Right renal cortex interstitium (tissue), 3 donors: ENCODE measurements at places on chromosomes 12 and 14.

DNA sequence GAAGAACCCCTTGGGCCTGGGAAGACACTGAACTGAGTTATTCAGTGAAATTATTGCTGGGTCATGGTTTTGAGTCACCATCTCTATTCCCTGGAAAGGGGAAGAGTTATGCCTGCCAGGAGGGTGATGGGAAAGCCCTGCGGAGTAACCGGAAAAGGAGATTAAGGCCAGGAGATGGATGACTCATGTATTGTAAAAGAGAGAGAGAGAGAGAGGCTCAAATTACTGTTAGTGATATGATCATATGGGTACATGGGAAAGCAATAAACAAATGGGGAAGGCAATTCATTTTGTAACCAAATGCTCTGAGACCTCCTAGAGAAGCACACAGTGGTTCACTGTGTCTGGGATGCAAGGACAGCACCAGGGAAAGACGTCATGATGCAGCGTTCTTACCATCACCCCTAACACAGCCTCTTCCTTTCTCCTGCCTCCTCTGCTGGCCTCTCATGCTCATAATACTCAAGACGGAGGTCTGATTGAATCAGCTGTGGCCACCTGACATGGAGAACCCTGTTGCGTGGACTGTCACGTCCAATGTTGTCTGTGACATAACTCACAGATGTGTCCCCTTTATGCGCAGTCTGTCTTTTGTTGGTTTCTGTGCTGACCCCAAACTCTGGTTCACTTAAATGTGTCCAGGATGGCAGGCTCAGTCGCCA lies 243.7 kb downstream of the TMEM132D start:
- no peak for DNase-seq

DNA sequence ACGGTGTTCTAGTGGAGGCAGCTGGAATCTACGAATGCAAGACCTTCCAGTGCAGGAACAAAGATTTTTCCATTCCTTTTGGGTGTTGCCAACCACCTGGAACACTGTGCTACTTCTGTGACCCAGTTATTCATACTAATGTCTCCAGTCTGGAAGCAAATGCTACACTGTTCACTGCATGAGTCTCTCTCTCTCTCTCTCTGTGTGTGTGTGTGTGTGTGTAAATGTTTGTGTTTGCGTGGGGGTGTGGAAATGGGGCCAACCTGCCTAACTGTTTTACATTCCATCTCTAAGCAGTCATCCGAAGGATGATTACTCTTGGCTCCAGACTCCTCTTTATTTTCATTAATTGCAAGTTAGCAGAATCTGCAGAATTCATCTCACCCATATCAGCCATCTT lies 29.9 kb upstream of the YBX3 start:
- no peak for DNase-seq

- DNase-seq: no peak
These were observed 214.1 kb downstream of the ANO2 start for GRCh38 chr12:5730962-5731361.

DNA sequence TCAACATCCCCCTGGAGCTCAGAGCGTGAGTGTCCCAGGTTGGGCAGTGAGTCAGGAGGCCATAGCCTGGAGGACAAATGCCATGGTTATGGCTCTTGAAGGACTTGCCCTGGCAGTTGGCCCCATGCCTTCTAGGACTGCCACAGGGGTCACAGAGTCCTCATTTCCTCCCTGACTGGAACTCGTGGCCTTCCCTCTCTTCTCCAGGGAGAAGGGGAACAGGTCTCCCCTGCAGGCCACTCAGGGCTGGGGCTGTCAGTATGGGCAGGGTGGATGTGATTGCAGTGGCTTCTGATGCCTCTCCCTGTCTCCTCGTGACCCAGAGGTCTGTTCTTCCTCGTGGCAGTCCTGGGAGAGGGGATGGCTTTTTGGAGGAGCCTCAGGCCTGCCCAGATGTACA lies 70.7 kb downstream of the ADCK1 start:
- DNase-seq: no peak

DNA sequence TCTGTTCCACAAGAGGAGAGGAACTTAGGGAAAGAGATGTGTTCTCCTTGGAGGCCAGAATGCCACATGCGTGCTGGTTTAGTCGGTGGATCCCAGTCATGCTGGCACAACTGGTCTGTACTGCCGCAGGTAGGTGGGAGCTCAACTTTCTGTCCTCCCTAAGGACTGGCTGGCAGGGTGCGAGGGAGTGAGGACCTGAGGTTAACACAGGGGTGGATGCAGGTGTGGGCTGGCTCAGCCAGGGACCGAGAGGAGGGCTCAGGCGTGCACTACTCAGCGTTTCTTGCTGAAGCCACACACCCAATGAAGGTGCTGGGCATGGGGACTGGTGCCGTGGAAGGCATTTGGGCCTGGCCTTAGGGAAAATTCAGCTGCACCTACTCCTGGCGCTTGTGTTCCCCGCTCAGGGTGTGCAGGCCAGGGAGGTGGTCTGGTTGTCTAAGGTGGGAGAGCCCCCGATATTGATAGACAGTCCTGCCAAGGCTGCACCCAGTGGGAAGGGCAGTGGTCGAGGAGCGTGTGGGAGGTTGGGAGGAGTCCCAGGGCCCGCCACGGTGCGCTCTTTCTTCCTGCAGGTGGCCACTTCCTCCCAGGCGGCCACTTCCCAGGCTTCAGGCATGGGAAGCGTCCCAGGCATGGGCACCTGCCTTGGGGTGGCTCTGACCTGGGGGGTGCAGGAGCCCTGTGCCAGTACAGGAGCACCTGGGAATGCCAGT lies 138.4 kb downstream of the ADGRD1 start:
- DNase-seq: no peak

DNA sequence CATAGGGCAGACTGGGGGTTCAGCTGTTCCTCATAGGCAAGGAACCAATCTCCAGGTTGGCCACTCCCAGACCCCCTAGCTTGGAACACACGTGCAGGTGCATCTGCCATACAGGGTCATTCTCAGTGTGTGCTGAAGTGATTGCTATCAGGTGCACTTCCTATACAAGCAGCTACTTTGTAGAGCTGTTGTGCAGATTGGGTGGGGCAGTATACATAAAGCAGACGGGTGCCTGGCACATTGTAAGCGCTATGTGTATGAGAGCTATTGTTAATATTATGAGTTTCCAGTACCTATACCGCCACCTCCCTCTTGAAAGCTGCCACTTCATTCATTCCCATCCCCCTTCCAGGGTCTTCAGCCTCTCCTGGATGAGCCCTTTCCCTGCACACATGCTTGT lies 17.3 kb downstream of the IRF2BPL start:
- no peak for DNase-seq

DNA sequence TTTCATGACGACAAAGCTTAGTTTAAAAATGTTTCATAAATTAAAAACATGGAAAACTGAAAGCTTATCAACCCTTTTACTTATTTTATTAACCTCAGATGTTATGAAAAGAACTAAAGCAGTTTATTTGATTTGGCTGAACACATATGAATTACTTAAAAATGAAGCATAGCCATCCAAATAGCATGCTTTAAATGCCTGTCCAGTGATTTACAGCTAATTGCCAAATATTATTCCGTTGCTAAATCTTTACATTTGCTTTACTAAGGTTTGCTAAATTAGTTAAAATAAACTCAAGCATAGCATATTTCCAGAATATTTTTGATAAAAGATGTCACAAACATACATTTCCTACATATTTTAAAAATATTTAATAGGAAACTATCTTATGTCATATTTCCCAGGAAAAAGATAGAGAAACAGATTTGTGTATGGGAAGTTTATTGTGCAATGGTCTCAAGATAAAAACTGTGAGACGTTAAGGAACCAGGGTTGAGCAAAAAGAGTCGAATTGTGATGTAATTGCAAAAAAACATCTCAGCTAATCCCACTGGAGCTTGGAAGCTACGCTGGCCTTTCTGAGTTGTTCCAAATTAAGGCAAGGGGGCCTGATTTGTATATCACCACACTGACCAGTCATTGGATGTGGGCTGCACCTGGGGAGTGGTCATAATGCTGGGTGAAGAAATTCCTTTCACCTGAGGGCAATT lies 25.8 kb downstream of the GPR135 start:
- DNase-seq: no peak

GRCh38 chr14:68716698-68717097 lies 76.2 kb downstream of the ZFP36L1 start:
- DNase-seq: no peak

DNA sequence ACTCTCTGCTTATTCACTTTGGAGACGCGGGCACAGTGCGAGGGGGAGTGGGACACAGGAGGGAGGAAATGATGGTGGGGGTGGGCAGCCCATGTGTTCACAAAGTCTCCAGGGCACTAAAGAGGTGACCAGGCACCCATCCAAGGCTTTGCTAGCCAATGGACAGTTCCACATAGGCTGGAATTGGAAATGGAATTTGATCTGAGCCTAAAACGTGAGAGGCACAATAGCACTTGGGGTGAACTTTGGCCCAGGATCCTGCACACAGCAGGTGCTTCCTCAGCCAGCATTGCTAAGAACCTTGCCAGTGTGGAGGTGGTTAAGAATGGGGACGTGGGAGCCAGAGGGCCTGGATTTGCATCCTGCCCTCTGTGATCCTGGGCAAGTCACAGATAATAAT lies 193.8 kb downstream of the CHST11 start:
- no peak for DNase-seq

GRCh38 chr12:3966376-3966775 lies 93.2 kb upstream of the PARP11 start:
- DNase-seq: no peak

GRCh38 chr14:42671636-42672035 lies 1065.0 kb downstream of the LRFN5 start:
- no peak for DNase-seq

- DNase-seq: no peak
These were observed at the start of gene GRIP1 for GRCh38 chr12:66678338-66679275. TSS of gene GRIP1 (minus strand) at chr12:66679076. CDS start at chr12:66678904, 172 bp downstream.

DNA sequence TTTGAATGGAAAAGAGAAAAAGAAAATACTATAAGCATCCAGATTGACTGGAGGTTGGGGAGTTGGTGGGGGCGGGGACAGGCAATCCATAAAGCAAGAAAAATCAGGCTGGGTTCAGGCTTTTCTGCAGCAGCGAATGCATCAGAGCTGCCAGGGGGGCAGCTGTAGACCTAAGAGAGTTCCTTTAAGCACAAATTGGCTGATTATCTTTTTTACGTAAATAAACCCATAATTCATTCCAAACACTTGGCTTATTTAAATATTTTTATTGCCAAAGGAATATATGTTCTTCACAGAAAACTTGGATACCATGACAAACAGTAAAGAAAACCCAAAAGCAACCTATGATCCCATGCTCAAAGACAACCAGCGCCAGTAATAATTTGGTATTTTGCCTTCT lies 10.2 kb downstream of the BDKRB2 start:
- no peak for DNase-seq

GRCh38 chr14:54120260-54120659 lies 163.6 kb upstream of the BMP4 start:
- DNase-seq: no peak

GRCh38 chr12:96383991-96384390 lies 16.2 kb downstream of the CDK17 start:
- no peak for DNase-seq

DNA sequence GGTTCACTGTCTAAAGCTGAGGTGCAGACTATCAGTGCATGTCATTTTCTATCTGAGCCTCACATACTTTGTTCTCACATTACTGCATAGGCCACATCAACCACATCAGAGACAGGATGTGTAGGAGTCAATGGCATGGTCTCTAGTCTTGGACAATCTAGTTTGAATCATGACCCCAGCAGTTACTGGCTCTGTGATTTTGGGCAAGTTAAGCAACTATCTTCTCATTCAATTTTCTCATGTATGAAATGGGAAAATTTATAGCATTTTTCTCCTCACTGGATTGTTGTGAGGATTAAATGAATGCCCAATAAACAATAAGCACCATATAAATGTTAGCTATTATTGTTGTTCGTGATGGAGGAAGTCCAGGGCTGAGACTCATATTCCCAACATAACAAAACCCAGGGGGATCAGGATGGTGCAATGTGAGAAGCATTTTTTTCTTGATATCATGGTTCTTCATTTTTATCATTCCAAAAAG lies 432.6 kb downstream of the LRIG3 start:
- DNase-seq: no peak

DNA sequence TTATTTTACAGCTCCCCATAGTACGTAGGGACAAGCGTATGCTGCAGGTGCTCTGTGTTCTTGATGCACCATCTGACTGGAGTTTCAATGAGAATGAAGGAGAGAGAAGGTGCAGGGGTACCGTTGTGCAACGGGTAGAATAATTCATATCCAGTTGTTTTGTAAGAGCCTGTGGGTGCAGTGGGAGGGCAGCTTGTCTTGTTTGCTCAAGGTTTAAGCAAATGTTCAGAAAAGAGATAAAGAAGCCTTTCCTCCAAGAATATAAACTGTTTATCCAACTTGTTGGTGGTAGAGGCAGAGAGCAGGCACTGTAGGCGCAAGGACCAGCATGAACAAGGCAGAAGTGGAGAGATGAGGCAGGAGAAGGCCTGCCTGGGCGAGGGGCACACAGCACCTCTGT lies 64.2 kb downstream of the ADCK1 start:
- no peak for DNase-seq

- no peak for DNase-seq
These were observed 215.4 kb upstream of the DCN start for GRCh38 chr12:91397866-91398532.

DNA sequence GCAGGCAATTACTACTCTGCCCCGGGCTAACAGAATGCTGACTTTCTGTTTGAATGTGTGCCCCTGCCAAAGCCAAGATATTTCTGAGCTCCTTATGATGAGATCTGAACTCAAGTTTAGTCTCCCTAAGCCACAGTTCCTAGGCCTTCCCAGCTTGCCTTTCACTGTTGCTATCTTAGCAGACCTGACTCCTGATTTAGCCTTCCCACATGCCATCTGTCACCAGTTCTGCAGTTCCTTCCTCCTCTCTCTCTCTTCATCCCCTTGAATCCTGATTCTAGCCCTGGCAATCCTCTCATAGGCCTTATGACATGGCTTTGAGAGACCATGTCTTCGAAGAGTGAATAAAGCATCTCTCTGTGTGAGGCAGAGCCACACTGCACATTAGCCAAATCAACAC lies 12.5 kb upstream of the SAMD4A start:
- no peak for DNase-seq

GRCh38 chr14:54787261-54787660 lies 115.4 kb downstream of the GCH1 start:
- no peak for DNase-seq

DNA sequence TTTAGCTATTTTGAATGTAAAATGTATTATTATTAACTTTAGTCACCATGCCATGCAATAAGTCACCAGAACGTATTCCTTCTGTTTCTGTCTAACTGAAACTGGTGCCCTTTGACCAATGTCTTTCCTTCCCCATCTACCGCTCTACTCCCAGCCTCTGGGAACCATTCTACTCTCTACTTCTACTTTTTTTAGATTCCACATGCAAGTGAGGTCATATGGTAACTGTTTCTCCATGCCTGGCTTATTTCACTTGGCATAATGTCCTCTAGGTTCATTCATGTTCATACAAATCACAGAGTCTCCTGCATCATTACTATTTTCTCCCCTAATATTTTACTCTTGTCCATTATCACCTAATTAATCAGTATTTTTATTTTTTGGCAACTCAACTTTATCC lies 160.1 kb downstream of the TMX1 start:
- DNase-seq: no peak

DNA sequence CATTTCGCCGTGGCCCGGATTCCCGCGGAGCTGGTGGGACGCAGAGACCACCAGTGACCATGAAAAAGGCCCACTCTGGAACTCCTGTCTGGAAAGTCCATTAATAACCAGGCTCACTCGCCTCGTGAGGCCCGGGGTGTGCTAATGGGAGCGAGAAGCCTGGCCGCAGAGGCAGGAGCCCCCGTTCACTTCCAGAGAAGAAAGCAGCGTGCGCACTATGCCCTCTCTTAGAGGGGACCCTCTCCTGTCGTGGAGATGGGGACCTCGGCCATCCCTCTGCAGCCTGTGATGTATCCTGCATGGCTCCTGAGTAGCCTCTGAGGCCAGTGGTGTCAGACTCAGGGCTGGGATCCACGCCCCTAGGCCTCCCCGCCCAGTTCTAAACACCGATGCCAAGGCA lies 134.1 kb upstream of the VRK1 start:
- DNase-seq: no peak
